Fibroblast of skin of left quadriceps (primary cell): ENCODE measurements at places on chromosomes 3 and 15.

GRCh38 chr3:147989344-147989743 is 580.2 kb downstream of the ZIC1 start:
- DNase-seq, result no peak

- no peak for DNase-seq
Observed at GRCh38 chr3:171054921-171055320, 28.4 kb upstream of the SLC2A2 start.

DNA sequence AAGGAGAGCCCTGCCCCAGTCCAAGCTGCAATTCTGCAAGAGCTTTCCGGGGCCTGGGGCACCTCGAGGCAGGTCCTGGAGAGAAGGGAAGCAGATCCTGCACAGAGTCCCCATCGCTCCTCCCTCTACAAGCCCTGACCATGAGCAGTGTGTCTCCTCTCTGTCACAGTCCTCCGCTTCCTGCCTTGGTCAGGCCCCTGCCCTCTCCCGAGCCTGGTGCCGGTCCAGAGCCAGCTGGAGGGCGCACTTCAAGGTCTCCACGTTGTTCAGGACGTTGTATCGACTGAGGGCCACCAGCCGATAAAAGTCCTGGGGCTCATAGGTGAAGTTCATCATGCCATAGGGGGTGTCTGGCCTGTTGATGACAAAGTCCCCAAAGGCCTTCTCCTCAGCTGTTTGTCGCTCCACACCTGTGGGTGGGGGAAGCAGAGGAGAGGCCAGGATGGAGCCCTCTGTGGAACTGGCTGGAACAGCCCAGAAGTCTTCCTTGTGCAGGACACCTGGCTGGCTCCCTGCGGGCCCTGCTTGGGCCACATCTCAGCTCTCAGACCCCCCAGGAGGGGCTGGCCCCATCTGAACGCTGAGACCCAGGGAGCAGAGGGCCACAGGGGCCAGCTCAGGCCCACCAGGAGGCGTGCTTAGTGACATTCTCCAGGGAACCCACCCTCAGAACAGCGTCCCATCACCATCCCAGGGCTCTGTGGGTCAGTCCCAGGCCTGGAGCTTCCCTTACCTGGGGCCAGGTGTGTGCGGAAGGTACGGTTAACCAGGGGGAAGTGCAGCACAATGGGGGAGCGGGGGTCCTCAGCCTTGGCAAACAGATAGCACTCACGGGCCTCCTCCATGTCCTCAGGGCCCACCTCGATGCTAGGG is 14.4 kb downstream of the PLA2G4F start:
- DNase-seq, result no peak

DNA sequence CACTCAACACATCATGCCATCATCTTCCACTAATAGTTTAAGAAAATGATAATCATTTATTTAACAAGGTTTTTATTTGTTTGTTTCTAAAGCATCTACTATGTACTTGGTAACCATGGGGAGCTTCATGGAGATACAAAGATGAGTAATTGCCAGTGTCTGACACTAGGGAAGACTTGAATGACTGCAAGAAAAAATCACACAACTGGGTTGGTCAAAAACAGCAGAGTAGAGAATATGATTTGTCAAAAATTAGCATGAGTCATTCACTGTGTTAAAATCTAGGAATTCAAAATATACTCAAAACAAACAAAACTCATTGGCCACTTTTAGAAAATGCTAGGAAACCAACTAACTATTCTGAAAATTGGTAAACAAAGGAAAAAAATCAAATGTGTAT is 6.3 kb downstream of the BNC1 start:
- DNase-seq, result no peak

DNA sequence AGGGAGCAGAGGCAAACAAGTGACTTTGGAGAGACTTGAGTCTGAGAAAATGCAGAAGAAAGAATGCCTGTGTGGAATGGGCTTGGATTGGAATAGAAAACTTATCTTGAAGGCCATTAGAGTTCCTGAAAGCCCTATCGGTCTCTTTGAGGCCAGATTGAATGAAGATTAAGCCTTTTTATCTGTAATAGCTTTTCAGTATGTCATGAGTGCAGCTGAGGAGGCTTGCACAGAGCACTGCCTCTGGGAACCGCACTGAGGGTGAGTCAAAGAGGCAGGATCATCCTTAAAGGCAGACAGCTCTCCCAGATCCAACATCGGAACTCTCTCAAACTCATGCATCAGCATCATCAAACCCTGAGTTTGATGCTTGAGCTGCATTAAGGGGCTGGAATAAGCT is 515.2 kb downstream of the NTRK3 start:
- no peak for DNase-seq
